ENCODE measurements at places on chromosomes 5 and 9. TPM values are rescaled to one million over a fixed set of nuclear protein-coding genes. Genes with fewer than 3 reads are reported as not detected.

The FOXD4L6 gene
- total RNA-seq = not detected

The CCNJL gene
- total RNA-seq = not detected

The C5orf46 gene
- not detected for total RNA-seq

The RECK gene
- total RNA-seq = 9.8 TPM

The RELL2 gene
- 10.9 TPM for total RNA-seq

The ENTPD8 gene
- not detected for total RNA-seq

The SLC22A4 gene
- 0.22 TPM for total RNA-seq

The RGMB gene
- 15.9 TPM for total RNA-seq

The EDIL3 gene
- total RNA-seq = not detected

The IL6ST gene
- 404 TPM for total RNA-seq

GRCh38 chr5:4019009-4019769, 423.6 kb downstream of the IRX1 start:
- no peak for DNase-seq

DNA sequence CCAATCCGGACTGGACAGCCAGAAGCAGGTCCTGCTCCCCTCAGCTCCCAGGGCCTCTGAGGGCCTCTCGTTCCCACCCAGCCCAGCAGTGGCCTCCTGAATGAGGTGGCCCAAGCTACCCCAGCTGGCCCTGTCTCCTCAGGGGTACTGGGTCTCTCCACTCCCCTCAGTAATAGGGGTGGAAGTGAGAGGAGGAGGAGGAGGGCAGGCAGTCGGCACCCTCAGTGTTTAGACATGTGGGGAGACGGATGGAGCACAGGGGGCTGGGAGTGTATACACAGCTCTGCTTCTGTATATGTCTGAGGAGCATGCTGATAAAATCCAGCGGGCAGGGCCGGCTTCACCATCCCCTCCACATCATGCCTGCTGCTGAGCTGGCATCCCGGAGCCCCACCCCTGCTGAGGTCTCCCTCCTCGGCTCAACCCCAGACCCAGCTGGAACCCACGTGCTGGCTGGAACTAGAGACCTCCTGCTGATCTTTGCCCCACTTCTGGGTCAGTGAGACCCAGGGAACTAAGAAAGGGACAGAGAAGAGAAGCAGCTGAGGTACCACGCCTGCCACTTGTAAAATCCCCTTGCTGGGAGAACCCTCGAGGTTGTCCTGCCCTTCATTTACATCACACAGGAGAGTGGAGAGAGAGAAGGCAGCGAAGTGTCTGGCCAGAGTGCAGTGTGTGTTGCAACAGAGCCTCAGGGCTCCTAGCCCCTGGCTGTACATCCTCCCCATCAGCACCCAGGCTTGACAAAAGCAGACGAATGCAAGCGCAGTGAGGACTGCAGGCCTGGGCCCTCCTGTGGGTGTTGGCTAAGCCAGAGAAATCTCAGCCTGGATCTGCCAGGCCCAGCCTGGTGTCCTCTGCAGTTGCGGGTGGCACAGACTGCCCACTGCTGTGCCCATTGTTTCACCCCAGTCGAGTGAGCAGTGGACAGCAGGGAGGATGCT, 77.5 kb downstream of the PSD2 start:
- no peak for DNase-seq

DNA sequence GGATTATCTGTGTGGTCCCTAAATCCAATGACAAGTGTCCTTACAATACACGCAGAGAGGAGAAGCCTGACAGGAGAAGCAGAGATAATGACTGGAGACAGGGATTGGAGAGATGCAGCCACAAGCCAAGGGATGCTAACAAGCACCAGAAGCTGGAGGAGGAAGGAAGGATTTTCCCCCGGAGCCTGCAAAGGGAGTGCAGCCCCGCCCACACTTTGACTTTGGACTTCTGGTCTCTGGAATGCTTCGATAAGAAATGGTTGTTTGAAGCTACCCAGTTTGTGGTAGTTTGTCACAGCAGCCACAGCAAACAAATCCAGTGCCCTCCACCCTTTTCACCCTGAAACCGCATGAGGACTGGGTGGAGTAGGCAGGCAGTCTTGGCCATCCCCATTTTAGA, 77.2 kb upstream of the BOD1 start:
- no peak for DNase-seq

- no peak for DNase-seq
Measured at GRCh38 chr9:93252116-93252780, 68.3 kb downstream of the WNK2 start.

DNA sequence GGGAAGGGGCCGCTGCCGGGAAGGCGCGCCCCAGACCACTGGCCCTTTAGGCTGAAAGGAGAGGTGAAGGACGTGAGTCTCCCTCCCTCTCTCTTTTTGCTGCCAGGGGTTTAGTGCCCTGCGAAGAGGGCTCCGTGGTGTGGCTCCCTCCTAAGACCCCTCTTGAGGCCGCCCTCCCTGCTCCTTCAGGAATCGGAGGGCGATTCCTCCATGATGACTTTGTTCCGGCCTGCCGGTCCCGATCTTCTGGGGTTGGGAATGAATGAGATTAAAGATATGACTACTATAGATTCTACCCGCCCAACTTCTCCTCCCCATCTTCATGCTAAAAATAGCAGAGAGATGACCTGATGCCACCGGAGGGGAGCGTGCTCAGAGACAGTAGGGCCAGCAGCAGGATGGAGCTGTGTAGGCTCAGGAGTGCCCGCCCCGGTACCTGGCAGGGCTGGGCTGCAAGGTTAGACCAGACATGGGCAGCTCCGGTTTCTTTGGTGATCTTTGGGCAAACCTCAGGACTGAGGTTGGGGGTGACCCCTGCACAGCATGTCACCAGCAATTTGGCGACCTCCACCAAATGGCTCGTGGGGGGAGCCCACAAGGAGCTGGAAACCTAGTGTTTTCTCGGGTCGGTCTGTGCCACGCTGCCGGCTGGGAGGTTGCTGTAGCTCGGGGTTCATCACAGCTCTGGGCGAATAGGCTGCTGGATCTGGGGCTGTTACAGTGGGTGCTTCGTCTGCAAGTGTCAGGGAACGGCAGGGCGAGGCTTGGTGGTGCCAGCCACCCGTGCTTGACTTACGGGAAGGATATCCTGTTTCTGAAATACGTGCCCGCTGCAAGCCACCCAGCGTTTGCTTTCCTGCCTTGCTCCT, 1.7 kb downstream of the OLFM1 start:
- DNase-seq = no peak

DNA sequence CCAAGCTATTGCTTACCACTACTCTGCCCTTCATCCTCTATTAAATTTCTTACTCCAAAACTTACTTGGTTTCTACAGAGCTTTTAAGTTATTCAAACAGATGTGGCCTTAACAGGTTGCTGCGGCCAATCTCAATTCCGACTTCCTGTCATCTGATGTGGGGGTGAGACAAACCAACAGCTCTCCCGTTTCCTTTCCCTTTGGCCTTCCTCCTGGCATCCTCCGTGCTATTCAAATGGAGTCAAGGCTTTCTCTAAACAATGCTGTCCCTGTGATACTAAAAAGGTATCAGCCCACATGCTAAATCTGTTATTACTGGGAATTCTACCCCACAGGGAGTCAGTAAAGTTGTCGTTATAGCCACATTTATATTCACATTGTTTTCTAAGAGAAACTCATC, 11.8 kb downstream of the RBM18 start:
- no peak for DNase-seq

DNA sequence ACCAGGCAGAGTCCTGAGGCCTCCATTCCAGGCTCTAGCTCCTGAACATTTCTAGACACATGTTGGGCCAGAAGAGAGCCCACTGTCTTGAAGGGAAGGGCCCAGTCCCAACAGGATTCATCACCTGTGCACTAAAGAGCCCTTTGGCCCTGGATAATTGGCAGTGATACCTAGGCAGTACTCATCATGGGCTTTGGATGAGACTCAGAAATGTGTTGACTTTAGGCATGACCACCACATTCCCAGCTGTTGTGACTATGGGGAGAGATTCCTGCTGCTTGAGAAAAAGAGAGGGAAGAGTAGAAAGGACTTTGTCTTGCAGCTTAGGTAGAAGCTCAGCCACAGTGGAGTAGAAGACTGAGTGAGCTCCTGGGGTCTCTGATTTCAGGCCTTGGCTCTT, 138.4 kb upstream of the DAPK1 start:
- no peak for DNase-seq

- DNase-seq = no peak
Measured at GRCh38 chr9:35488566-35489312, 1.2 kb upstream of the RUSC2 start.

DNA sequence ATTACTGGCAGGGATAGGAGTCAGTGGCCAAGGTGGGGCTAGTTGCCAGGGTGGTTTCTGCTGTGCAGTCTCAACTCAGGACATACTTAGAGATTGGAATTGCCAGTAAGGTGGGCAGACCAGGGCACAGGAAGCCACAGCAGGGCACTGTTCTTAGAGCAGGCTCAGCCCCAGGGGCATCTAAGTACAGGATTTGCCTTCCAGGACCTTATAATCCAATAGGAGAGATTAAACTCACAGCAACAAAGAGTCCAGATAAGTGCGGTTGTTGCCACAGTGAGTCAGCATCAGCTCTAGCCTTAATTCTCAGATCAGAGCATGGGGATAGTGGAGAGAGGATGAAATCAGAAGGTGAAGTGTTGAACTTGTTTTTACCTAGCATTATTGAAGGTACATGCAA, 265.8 kb upstream of the TRPC7 start:
- no peak for DNase-seq

GRCh38 chr5:40292006-40292405, 387.7 kb upstream of the PTGER4 start:
- DNase-seq = no peak

GRCh38 chr5:175855041-175855720, 16.2 kb upstream of the CPLX2 start:
- DNase-seq = no peak

- DNase-seq = no peak
Measured at GRCh38 chr9:124569942-124570341, 62.7 kb upstream of the NR5A1 start.

DNA sequence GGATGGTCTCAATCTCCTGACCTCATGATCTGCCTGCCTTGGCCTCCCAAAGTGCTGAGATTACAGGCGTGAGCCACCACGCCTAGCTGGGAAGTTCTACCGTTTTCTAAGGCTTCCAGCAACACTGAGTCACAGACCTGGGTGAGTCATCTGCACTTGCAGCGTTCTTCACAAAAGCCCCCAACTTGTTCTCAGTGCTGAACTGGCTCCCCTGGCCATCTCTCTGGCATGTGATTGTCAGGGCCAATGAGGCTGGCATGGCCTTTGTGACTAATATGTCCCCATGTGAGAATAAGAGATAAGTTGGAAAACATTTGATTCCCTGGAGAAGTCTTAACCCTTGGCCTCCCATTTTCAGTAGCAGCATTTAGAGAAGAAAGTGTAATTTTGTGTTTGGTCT, 124.4 kb downstream of the WDR41 start:
- DNase-seq = no peak

DNA sequence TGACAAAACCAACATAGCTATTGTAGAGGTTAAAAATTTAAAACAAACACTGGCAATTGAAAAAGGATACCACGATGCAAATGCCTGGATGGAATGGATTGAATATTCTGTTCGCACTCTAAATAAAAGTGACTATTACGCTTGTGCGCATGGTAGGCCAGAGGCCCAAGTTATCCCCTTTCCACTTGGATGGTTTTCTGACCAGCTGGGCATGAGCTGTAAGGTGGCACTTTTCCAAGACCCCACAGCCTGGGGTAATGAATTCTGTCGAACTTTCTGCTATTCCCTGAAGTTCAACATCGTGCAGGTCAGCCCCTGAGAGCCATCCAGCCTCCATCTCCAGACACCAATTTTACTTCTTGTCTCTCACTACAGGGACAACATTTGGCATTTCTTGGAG, 5.4 kb upstream of the RNF180 start:
- DNase-seq = no peak

DNA sequence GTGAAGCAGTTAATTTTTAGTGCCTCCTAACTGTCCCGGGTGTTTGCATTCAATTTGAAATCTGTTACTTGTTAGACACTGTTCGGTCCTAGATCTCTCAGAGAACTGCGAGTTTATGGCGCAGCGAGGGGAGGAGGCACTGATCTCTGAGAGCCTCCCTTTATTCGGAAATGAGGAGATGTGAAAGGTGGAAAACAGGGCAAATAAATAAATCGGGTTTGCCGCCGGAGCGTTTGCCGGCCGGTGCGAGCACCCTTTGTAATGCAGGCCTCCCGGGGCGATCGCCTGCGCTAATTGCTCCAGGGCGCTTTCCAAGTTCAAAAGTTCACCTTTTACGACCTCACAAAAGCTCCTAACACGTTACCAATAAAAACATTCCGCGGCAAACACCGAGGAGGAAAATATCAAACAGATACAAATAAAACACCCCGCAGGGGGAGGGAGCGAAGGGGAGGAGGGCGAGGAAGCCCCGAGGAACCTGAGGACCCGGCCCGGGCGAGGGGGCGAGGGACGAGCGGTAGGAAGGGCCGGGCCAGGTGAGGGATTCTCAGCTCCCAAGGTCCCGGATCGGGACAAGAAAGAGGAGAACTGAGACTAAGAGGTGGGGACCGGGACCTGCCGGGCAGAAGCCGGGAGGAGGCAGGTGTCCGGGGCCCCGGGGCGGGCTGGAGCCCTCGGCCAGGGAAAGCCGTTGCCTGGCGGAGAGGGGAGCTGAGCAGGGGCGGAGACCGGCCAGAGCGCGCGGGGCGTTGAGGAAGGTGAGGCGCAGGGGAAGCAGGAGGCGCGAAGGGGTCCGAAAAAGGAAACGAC, 1.4 kb downstream of the NR6A1 start:
- peak; percentile 25 for DNase-seq

GRCh38 chr9:98851730-98852459, 44.4 kb downstream of the GALNT12 start:
- no peak for DNase-seq

DNA sequence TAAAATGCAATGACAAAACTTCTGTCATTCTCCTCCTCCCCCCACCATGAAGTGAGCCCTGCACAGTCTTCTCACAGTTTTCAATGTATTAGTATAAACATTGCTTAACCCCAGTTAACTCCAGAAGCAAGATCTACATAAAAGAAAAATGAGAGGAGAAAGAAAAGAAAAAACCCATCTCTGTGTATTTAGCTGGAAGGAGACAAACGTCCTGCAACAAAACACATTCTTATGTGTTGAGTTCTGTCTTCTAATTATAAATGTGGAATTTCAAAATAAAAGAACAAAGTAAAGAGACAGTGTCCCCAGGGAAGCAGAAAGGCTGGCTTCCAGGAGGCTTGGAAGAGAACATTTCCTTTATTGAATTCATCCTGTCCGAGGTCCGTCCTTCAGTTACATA, 491.9 kb upstream of the TUSC1 start:
- no peak for DNase-seq

GRCh38 chr9:136725612-136726011, 13.2 kb downstream of the DIPK1B start:
- no peak for DNase-seq

- no peak for DNase-seq
Measured at GRCh38 chr9:16060436-16061129, 507.7 kb downstream of the CCDC171 start.

Measured in CD4-positive, alpha-beta T cell (primary cell).